Activated B cell treated with CpG ODN at 0.5 μM for 24 hours (primary cell): ENCODE measurements at places on chromosomes 7 and 10. TPM values are rescaled to one million over a fixed set of nuclear protein-coding genes. Genes with fewer than 3 reads are reported as not detected.
A peak's percentile ranks its signal among the peaks of the same experiment; 100 is the strongest.

- no peaks in the 10 kb centered on the region for H3K27me3 ChIP-seq
- peak; percentile 28 for DNase-seq
Observed at GRCh38 chr10:99845837-99846382, 63.5 kb downstream of the ABCC2 start.

LRRD1 gene
- not detected in 2 replicates for total RNA-seq

PTF1A gene
- not detected in 2 replicates for total RNA-seq

- H3K27ac ChIP-seq, result no peak overlapping the region
- H3K27me3 ChIP-seq, result no peaks in the 10 kb centered on the region
- H3K4me1 ChIP-seq, result no peaks in the 10 kb centered on the region
- DNase-seq, result no peak
- no peak overlapping the region for H3K4me3 ChIP-seq
Observed at GRCh38 chr7:53101026-53101425, 65.6 kb downstream of the POM121L12 start.

HOXA6 gene
- total RNA-seq, result not detected in 2 replicates

DNA sequence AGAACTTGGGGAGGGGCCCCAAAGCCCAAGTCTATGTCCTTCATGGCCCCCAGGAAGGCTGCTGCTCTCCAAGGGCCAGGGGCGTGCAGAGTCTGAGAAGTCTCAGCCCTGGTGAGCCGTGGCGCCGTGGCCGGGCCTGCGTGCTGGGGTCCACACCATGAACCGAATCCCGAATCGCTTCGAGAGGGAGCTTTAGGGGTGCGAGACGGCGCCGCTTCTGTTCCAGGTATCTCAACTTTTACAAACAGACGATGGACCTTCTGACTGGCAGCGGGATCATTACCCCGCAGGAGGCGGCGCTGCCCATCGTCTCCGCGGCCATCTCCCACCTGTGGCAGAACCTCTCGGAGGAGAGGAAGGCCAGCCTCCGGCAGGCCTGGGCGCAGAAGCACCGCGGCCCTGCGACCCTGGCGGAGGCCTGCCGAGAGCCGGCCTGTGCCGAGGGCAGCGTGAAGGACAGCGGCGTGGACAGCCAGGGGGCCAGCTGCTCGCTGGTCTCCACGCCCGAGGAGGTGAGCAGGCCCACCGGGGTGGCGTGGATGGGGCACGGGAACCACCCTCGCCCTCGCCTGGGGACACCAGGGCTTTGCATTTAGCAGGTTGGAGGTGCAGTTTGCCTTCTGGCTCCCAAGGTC lies 12.7 kb downstream of the STRA8 start:
- no peak for DNase-seq
- H3K4me3 ChIP-seq, result no peak overlapping the region
- H3K27me3 ChIP-seq, result no peaks in the 10 kb centered on the region
- H3K36me3 ChIP-seq, result no peaks in the 10 kb centered on the region
- H3K27ac ChIP-seq, result no peak overlapping the region

DNA sequence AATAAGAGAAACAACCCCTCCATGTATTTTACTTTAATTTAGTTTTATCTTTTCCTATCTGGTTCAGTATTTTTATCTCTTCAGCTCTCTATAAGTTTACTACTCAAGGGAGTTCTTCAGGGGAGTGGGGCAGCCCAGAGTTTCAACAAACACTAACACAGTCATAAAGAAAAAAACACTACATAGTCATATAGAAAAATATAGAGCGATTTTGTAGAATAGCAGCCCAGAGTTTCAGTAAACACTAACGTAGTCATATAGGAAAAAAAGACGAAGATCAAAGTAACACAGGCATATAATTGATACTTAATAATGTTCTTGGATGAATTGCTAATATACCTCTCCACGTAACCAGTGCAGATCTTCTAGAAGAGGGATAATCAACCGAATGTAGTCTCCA lies 54.7 kb downstream of the PON1 start:
- no peaks in the 10 kb centered on the region for H3K4me1 ChIP-seq
- H3K27ac ChIP-seq, result no peak overlapping the region
- DNase-seq, result no peak
- no peak overlapping the region for H3K4me3 ChIP-seq
- H3K27me3 ChIP-seq, result no peaks in the 10 kb centered on the region

GRCh38 chr7:42017349-42017986 lies 219.5 kb downstream of the GLI3 start:
- H3K4me3 ChIP-seq, result peak overlapping the region; percentile 19
- no peaks in the 10 kb centered on the region for H3K36me3 ChIP-seq
- no peak overlapping the region for H3K27ac ChIP-seq
